ENCODE measurements at places on chromosomes 3 and 15.

GRCh38 chr3:99843590-99844258, 26.1 kb downstream of the CMSS1 start:
- DNase-seq, result no peak

DNA sequence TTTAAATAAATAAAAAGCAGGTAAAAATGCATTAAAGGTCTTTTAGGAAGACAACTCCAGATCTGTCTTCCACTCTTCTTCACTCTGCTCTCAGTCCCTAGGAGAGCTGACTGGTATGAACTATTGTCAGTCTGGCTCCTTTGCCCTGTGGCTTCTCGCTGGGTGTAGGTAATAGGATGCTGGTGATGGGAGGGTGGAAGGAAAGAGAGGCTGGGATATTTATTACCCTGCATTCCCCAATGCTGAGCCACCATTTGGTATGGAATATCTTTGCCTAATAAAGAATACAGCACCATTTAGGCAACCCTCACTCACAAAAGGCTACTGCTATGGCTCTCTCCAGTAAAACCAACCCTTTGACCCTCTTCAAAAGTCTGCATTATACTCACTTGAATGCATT, 326.9 kb downstream of the CNTN3 start:
- DNase-seq, result no peak

GRCh38 chr3:126266291-126266840, 86.0 kb upstream of the ALDH1L1 start:
- DNase-seq, result no peak

DNA sequence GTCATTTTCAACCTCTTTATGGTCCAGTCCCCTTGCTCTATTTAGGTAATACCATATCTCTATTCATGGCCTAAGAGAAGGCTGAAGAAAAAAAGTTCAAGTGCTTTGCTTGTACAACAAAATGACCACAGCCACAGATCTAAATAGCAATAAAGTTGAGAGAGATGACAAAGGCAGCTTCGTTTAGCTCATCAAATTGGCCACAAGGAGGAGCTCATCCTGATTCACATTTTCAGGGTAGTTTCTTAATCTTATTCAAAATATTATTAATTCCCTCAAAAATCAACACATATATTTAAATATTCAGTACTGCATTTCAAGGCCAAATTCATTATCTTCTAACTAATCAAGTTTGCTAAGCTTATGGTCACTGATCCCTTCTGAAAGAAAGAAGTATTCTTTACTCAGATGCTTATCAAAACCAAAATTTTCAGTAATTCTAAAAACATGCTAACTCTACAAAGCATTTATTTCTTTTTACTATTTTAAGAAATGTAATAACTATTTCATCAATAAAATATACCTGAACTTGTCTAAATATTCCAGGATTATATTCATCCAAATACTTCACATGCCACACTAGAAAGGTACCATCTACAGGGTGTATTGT, 85.5 kb downstream of the DMXL2 start:
- no peak for DNase-seq

DNA sequence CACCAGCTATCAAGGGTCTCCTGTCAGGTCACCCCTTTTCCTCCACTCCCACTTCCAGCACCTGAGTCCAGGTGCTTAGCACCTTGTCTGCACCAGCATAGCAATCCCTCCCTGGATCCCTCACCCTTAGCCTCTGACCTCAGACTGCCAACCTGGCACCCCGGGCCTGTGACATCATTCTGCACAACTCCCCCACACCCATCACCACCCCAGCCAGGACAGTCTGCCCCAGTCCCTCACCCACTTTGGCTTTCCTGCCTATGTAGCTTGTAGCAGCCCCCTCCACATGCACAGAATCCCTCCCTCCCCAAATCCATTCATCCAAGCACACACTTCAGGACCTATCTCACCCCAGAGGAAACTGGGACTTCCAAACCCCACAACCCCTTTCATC, 819 bp upstream of the PLXNB1 start:
- DNase-seq, result no peak

- no peak for DNase-seq
These were observed 218.9 kb downstream of the SV2B start for GRCh38 chr15:91318931-91319330.

DNA sequence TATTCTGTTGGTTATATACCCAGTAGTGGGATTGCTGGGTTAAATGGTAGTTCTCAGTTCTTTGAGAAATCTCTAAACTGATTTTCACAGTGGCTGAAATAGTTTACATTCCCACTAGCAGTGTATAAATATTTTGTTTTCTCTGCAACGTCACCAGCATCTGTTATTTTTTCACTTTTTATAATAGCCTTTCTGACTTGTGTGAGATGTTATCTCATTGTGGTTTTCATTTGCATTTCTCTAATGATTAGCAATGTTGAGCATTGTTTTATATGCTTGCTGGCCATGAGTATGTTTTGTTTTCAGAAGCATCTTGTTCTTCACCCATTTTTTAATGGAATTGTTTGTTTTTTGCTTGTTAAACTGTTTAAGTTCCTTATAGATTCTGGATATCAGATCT, 612.7 kb upstream of the SGO1 start:
- DNase-seq, result no peak
